Esophagus squamous epithelium (tissue), 5 donors: ENCODE measurements at places on chromosomes 3 and 15.

DNA sequence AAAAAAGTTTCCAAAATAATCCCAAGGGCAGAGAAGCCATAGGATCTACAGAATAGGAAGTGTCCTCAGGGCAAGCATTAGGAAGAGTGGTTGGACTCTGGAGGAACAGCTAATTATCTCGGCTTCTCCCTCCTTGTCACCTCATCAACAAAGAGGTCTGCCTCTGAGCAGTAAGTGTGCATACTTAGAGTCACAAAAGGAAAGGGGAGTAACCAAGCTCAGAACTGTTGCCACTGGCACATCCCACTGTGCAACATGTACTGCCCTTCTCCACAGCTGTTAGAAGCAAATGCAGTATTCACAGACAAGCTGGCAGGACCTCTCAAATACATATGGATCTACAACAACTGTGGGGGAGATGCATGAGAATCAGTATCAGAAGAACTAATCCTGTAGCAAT, 31.5 kb downstream of the NGLY1 start:
- no peak for DNase-seq

DNA sequence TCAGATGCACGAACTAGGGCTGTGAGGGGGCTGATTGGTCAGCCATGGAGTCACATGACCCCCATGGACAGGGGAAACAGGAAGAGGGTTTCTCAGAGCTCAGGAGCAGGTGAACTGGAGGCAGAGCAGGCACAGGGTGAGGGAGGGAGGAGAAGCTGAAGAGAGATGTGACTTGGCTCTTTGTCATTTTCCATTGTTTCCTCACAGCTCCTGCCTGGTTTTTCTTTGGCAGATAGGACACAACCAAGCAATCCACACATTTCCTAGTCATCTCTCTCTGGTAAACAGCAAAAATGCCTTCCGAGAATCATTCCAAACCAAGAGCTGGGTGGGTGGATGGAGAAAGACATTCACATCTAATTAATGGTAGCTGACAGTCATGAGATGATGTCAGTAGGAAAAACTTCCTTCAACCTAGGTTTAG, 43.4 kb upstream of the LMCD1 start:
- no peak for DNase-seq

GRCh38 chr3:78844307-78844706, 923.5 kb downstream of the ROBO1 start:
- DNase-seq: no peak

DNA sequence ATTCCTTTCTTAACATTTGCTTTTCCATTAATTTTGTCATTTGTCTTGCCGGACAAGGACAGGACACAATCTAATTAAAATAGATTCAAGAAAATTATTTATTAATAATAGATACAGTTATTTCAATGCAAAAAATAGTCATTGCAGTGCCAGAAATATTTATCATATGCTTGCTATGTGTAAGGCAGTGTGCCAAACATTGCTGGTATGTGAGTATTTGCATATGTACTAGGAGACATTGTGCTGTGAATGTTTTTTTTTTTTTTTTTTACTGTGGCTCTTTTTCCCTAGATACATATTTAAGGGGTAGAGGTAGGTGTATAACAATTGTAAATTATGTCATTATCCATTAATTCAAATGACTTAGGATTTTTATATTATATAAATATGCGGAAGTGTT, 23.3 kb downstream of the SPRED1 start:
- no peak for DNase-seq

- no peak for DNase-seq
Observed at GRCh38 chr3:50390508-50391224, 31.3 kb upstream of the TMEM115 start.

DNA sequence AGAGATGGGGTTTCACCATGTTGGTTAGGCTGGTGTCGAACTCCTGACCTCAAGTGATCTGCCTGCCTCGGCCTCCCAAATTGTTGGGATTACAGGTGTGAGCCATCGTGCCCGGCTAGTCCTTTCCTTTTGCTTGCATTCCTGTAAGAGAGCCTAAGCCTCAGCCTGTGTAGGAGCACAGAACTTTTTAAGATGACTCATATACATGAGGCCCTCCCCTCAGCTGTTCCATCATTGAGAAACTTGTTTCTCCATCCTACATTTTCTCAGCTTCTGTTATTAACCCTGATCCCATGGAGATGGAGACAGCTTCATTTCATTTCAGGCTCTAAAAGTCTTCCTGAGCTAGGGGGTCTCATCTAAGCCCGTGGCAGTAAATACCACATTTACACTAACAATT, 123.3 kb downstream of the PLOD2 start:
- DNase-seq: no peak
